EH (cell line): ENCODE measurements at places on chromosomes 3 and 15.

DNA sequence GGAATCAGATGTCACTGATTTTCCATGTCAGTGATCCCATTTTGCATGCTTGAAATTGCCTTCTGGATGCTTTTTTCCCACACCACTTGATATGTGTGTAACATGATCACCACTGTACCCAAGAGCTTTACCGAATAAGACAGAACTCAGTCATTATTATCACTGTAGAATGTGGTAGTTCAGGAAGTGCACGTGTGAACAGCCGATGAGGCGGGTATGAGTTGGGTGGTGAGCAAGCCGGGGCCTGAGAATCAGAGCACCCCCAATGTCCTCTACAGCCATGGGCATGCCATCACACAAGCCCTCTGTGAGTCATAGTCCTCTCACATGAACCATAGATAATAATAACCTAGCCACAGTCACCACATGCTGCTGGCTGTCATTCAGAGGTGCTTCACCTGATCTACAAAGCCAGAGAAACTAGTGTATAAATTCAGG lies 470.8 kb downstream of the SOX2 start:
- no peak for DNase-seq

GRCh38 chr3:22318325-22318724 lies 567.3 kb upstream of the ZNF385D start:
- no peak for DNase-seq

GRCh38 chr15:49619226-49619625 lies 1.4 kb downstream of the FAM227B start:
- DNase-seq = no peak

- DNase-seq = no peak
Measured at GRCh38 chr3:189272500-189273119, 100.8 kb downstream of the TPRG1 start.

DNA sequence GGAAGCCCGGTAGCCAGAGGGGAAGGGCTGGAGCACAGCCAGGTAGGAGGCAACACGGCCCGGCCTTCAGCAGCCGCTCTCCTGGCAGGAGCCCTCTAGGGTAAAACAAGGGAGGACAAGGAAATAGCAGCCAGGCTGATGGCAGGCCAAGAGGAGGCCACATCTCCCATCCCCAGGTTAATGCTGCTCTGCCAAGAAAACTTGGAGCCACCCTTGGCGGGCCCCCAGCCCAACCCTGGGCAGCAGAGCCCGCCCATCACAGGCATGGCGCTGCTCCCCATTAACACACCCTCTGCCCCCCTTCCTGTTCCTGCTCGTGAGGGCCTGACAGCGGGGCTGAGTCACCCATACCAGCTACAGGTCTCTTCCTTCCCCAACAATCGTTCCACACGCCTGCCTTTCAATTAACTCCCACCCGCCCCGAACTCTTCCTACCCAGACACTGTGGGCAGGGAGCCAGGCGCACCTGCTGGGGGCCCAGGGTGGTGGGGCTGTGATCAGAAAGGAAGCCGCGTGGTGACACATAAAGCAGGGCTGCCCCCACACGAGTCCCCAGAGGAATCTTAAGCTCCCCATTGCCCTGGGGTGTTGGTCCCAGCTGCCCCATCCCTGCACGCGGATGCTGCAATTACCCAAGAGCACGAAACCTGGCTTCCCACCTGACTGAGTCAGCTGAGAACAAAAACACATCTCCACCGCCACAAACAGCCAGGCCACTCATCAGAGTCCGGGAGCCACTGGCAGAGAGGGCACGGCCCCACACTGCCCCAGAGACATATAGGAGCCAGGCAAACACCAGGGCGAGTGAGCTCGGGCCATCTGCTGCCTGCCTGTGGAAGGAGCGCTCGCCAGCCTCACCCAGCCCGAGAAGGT lies at the start of gene C15orf62:
Gene C15orf62, plus strand, starts transcription at position 707 of the 873 bp plus-strand sequence. CDS start 516 bp downstream, outside the sequence.
- DNase-seq = peak; percentile 57

DNA sequence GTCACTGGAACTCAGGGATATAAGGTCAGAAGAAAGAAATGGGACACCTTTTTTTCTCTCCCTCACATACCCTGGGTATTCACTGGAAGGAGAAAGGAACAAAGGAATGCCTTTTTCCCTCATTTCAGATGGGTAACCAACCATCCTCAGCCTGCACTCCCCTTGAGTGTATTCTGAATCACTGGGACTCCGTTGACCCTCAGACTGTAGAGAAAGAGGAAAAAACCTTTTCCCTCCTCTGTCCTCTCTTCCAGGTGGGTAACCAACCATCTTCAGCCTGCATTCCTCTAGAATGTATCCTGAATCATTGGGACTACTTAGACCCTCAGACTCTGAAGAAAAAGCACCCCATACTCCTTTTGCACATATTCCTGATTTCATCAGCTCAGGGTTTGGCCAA lies 11.4 kb downstream of the PRR20G start:
- no peak for DNase-seq

DNA sequence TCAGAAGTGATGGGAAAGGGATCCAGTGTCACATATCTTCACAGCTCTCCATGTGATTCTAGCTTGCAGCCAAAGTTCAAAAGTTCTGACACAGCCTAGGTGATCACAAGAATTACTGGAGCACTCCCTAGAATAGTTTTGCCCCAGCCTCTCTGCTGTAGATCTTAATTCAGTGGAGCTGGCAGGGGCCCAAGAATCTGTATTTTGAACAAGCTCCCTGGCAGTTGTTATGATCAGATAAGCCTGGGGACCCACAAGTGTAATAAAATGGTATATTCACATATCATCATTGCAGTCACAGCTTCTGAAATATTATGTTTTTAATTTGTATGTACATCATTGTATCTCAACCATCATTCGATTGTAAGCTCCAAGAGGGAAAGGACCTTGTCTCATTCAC lies 62.3 kb downstream of the NOX5 start:
- no peak for DNase-seq

DNA sequence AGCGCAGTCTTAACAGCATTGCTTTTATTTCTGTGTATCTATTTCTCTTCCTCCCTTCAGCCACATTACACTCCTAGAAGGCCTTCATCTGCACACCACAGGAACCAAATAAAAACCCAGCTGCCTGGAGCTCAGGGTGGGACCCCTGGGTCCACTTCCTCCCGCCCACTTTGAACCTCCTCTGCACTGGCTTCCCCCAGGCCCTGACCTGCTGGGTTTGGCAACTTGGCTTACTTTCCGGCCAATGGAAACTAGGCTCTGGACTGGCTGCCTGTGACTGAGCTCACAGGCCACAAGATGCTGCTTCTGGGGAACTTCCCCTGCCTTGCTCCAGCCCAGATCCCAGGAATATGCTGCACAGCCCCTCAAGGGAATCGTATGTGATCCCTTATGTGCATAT lies 89.8 kb downstream of the SEMA5B start:
- DNase-seq = no peak

DNA sequence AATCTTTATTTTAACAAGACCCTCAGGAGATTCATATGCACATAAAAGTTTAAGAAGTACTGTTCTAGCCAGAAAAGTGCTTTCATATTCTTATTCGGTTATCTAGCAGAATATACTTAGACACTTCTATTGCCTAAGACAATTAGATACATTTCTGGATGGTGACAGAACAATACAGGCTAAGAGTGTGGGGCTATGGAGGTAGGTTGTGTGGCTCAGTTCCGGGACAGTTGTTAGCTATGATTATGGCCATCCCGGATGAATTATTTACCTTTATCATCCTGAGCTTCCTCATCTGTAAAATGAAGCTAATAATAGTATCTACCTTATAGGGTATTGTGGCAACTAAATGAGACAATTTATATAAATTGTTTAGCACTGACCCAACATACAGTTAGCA lies 6.6 kb downstream of the FAM98B start:
- no peak for DNase-seq

- no peak for DNase-seq
Measured at GRCh38 chr3:52790337-52790736, 4.3 kb upstream of the ITIH3 start.

GRCh38 chr3:191768421-191768820 lies 307.5 kb downstream of the PYDC2 start:
- DNase-seq = no peak

DNA sequence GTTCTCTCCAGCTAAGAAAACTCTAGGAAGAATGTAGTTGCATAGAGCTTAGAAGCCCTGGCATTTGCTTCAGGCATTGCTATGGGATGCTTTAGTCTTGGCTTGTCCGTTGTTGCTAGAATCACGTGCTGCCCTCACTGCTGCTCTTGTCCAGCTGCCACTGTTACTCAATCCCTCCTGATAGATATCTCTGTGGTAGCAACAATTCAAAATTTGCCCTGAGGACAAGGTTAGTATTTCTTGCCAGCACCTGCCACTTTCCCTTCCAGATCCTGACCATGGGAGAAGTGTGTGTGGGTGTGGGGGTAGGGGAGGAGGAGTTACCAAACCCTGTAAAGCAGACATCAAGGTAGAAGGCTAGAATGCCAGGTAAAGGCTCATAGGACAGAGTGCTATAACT lies 113.8 kb downstream of the PPM1L start:
- DNase-seq = peak; percentile 25

GRCh38 chr3:195570344-195570743 lies 13.4 kb downstream of the APOD start:
- DNase-seq = no peak

- DNase-seq = no peak
Measured at GRCh38 chr3:129434140-129434539, 5.6 kb downstream of the MBD4 start.

DNA sequence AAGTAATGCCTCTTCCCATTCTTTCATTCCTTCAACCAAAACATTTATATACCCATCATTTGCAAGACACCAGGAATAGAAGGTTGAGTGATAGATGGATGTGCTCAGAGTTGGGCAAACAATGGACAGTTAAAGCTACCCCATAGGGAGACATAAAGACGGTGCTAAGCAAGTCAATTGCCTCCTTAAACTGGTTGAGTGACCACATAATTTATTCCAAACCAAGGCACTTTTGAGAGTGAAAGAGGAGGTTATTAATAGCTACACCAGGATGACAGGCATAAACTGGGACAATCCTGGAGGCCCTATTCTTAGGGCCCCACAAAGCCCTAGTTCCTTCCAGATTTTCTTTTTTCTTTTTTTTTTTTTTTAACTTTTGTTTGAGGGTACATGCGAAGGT lies 21.4 kb upstream of the DYNC1LI1 start:
- no peak for DNase-seq

DNA sequence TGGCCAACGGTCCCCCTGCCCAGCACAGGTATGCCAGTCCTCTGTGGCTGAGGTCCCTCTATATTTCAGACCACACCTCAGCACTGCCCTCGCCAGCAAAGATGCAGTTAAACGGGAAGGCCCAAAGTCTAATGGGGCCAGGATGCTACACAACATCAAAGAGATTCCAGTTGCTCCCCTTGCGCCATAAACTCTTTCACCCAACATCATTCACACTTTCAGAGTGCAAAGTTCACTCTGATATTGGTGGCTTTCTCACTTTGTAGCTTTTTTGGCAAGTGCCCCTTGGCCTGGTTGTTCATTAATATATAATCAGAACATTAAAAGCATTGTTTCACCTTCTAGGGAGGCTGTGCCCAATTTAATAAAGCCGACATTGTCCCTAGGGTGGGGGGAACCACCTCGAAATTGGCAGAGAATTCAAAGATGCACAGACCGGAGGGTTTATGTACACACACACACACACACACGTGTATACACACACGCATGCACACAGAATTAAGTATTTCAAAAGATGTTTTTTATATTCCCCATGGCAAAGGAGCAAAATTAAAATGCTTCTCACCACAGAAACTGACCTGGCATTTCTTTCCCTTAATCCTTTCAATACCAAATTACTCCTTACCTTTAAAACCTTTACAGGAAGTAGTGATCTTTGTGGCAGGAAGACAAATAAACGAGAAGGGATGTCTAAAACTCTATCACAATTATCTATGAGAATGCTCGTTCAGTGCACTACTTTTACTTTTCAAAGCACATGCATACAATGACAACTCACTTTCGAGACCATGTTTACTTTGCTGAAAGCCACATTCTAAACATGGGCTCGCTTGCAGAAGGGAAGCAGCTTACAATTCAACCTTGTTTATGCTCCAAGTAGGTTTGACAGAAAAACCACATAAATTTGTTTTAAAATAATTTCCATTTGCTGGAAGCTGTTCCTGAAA lies 19.5 kb downstream of the LRIG1 start:
- no peak for DNase-seq

DNA sequence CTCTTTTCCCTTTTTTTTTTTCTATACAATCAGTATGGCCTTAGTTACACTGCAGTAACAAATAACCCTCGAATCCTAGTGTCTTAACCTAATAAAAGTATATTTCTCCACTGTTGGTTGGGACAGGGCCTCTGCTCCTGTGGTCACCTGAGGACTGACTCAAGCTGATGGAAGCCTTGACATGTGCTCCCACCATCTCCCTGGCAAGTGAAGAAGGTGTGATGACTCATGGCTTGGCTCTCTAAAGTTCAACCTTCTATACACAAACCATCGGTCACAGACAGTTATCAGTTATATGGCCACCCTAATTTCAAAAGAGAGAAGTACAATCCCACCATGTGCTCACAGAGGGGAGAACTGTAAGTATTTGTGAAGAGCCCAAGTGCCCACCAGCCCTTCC lies 65.8 kb upstream of the CACNA2D3 start:
- DNase-seq = no peak

DNA sequence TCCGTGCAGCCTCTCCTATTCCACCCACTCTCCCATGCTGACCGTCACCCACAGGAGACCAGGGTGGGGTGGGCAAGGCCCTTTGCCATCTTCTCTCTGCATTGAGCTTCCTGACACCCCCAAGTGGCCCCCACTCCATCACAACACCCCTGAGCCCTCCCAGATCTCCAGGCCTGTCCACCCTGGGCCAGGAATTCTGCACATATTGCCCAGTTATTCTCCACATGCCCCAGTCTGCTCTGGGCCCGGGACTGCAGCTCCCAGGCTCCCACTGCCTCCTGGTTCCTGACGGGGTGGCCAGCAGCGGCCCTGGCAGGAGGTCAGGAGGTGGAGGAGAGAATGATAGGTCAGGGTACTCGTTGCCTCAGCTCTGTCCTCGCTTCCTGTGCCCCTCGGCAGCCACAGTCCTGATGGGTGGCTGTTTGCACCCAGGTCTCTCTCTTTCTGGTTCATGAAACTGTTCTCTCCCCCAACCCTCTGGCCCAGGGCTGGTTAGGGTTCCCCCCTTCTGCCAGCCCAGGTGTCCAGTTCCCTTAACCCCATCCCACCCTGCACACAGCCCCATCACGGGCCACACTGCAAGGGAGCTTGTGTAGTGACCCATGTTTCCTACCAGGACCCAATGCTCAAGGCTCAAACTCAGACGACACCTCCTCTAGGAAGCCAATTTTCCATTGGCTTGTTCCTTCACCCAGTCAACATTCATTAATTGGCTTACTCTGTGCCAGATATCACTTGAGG lies 47.3 kb downstream of the IQSEC1 start:
- DNase-seq = no peak

GRCh38 chr3:197171481-197172067 lies 126.8 kb downstream of the DLG1 start:
- peak; percentile 49 for DNase-seq

DNA sequence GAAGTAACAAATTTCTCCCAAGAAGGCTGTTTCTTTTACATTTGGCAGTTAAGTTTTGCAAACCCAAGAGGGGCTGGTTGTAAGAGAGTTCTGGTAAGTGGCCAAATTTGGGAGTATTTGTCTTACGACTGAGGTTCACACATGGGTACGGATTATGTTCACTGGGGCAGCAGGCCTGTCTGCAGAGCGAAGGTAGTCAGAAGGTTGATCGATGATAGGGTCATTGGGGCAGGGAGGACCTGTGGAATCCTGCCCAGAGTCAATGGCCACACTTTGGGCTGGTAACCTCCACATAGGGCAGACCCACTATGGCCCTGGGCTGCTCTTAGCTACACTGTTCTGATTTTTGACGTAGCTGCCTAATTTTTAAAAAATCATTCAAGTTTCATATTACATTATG lies 368.6 kb downstream of the EPHB1 start:
- DNase-seq = no peak
